ENCODE measurements at places on chromosomes 3 and 15.

GRCh38 chr15:71355268-71355667 is 240.0 kb downstream of the THSD4 start:
- no peak for DNase-seq

- DNase-seq, result peak; percentile 60
Measured at GRCh38 chr3:64518950-64519349, 168.8 kb downstream of the ADAMTS9 start.

- no peak for DNase-seq
Measured at GRCh38 chr3:109853077-109853731, 515.9 kb upstream of the DPPA4 start.

DNA sequence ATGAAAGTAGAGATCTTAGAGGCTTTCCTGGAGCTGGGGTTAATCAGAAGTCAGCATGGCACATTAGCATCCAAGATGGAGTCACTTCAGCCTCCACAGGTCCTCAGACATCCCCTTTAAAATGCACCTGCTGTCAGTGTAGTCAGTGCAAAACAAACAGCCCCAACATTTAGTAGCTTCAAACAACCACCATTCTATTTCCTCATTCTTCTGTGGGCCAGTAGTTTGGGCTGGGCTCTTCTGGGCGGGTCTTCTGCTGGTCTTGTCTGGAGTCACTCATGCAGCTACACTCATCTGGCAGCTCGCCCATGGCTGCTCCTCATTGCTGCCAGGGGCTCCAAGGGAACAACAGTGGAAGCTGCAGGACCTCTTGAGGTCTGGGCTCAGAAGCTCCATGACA is 99.9 kb downstream of the TLE3 start:
- peak; percentile 11 for DNase-seq

GRCh38 chr3:18531662-18532061 is 106.5 kb upstream of the SATB1 start:
- no peak for DNase-seq

GRCh38 chr3:108127301-108127988 is 36.6 kb upstream of the CD47 start:
- no peak for DNase-seq

DNA sequence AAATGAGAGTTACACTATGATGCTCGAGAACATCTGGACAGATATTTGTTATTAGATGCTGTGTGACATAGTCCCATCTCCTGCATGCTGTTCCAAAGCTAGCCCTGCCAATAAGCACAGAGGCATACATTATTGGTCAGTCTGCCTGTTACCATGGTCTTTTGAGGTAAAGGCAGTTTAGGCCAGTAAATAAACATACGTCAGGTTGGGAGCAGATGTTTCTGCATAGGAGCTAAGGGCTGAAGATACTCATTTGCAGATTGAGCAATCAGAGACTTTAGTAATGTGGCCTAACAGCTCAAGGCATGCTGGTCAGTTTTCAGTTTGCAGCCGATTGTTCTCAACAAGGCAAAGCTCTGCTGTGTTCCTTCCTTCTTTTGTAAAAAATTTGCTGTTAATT is 192.9 kb downstream of the ADAMTSL3 start:
- peak; percentile 11 for DNase-seq

DNA sequence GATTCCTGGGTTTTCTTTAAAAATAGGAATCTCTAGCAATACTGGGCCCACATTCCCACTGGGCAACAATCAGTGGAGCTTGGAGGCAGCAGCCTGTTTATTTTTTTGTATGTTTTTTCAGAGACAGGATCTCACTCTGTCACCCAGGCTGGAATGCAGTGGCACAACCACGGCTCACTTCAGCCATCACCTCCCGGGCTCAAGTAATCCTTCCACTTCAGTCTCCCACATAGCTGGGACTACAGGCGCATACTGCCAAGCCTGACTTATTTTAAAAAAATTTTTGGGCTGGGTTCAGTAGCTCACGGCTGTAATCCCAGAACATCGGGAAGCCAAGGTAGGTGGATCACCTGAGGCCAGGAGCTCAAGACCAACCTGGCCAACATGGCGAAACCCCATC is 29.1 kb upstream of the GNB5 start:
- DNase-seq, result no peak

- DNase-seq, result no peak
Measured at GRCh38 chr3:165817160-165817709, 20.0 kb downstream of the BCHE start.

- no peak for DNase-seq
Measured at GRCh38 chr3:112619295-112619694, 21.6 kb downstream of the CCDC80 start.

DNA sequence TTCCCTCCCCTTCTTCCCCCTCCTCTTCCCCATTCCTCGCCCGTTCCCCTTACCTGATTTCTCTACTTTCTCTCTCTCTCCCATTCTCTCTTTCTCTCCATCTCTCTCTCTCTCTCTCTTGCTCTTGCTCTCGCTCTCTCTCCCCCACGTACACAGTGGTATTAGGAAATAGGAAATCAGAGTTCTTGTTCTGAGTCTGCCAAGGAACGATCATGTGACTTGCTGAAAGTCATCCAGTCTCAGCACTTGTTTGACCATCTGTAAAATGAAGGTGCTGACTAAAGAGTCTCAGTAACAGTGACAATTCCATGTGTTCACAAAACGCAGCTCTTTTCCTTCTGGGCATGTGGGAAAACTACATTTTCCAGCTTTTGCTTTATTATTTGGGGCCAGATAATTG is 445.0 kb upstream of the TGFBR2 start:
- DNase-seq, result peak; percentile 69

GRCh38 chr3:152745646-152746045 is 89.3 kb upstream of the P2RY1 start:
- no peak for DNase-seq

- DNase-seq, result no peak
Measured at GRCh38 chr3:41424543-41425300, 225.4 kb downstream of the CTNNB1 start.

- no peak for DNase-seq
Measured at GRCh38 chr3:142596726-142597088, 514 bp downstream of the PLS1 start.

GRCh38 chr15:41894791-41895463 is 1.1 kb upstream of the SPTBN5 start:
- DNase-seq, result peak; percentile 13

- no peak for DNase-seq
Measured at GRCh38 chr15:52855157-52855556, 65.0 kb upstream of the ONECUT1 start.

GRCh38 chr3:156705761-156706616 is 31.6 kb downstream of the TIPARP start:
- DNase-seq, result no peak

DNA sequence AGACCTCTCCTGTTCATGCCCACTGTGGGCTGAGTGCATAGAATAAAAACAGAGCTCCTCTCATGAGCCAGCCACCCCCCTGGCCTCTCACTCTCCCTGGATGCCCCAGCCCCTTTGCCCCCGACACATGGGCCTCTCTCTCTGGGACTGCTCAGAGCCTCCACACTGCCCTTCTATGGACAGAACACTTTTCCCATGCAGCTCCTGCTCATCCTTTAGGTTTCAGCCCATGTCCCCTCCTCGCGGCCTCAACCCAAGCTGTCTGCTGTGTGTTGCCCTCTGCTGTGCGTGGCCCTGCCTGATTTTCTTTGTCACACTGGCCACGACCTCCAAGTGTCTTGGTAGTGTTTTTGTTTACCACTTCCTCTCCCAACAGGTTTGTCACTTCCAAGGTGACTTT is 20.7 kb upstream of the PRR23E start:
- no peak for DNase-seq

DNA sequence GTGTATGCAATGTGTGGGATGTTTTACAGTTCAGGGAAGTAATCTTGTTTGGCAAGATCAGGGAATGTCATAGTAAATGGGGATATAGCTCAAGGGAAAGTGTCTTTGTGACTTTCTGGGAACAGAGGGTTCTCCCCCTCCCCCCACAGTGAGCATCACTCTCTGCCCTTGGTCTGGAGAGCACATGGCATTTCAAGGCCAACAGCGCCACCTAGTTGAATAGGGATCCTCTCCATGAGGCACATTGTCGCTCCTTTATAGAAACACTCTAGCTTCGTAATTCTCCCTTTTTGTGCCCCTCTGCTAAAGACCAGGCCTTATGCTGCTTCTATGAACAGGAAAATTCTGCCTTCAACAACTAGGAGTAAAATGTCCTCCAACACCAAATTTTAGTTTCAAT is 37.1 kb upstream of the ARNT2 start:
- DNase-seq, result no peak

Measured in GM04503 (cell line).